Cardiac fibroblast (primary cell): ENCODE measurements at places on chromosomes 5 and 9.

GRCh38 chr5:77390795-77391194 is 101.3 kb downstream of the WDR41 start:
- DNase-seq, result peak; percentile 53

DNA sequence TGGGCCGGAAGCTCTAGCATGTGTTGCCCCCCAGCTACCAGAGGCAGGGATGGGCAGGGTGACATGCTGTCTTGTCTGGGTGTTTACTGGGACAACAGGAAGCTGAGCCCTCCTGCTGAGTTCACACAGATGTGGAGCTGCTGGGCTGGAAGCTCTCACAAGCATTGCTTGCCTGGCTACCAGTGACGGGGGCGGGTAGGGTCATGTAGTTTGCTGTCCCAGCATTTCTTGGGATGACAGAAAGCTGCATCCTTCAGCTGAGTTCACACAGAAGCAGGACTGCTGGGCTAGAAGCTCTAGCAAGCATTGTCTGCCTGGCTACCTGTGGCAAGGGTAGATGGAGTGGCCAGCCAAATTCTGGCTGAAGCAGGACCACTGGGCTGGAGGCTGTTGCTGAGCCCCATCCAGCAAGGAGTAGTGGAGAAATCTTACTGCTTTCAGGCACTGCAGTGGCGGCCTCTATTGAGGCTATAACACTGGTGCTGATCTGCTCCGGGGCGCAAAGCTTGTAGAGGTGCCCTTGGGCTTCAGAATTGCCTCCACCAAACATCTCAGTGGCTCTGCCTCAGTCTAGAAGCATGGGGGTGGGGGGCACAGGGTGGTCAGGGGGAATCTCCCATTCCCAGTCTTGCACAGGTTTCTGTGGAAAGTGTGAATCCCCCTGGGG is 25.1 kb downstream of the POLK start:
- DNase-seq, result no peak

DNA sequence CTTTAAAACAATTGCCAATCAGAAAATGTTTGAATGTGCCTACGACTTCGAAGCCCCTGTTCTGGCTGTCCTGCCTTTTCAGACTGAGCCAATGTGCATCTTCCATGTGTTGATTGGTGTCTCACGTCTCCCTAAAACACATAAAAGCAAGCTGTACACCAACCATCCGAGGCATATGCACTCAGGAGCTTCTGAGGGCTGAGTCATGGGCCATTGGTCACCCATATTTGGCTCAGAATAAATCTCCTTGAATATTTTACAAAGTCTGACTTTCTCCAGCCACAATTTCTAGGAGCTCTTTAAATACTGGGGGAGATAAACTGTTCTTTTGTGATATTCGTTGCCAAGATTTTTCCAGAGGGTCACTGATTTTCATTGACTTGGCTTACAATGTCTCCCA is 53.9 kb downstream of the C9orf57 start:
- DNase-seq, result no peak

DNA sequence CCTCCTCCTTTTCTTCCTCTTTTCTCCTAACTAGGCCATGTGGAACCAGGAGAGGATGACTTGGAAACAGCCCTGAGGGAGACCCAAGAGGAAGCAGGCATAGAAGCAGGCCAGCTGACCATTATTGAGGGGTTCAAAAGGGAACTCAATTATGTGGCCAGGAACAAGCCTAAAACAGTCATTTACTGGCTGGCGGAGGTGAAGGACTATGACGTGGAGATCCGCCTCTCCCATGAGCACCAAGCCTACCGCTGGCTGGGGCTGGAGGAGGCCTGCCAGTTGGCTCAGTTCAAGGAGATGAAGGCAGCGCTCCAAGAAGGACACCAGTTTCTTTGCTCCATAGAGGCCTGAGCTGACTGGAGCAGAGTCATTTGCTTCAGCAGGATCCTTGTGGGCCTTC is 13.7 kb downstream of the NUDT2 start:
- no peak for DNase-seq

DNA sequence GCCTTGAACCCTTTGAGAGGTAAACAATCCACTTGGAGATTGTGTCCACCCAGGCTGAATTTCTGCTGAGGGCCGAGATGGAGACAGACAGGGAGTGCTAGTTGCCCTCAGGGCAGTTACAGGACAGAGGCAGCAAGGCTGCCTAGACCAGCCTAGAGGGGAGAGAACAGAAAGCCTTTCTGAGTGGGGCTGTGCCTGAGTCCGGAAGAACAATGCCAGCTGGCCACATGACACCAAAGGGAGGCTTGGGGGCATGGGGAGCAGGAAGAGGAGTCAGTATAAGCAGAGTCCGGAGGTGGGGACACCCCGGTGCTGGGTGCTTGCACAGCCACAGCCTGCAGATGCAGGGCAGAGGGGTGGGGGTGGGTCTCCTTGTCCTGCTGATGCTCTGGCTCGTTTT is 145.7 kb downstream of the CFAP90 start:
- DNase-seq, result no peak
